T47D (cell line): ENCODE measurements at places on chromosomes 1 and 21.

GRCh38 chr21:46211786-46212720 lies 16.5 kb downstream of the LSS start:
- no peak for DNase-seq

DNA sequence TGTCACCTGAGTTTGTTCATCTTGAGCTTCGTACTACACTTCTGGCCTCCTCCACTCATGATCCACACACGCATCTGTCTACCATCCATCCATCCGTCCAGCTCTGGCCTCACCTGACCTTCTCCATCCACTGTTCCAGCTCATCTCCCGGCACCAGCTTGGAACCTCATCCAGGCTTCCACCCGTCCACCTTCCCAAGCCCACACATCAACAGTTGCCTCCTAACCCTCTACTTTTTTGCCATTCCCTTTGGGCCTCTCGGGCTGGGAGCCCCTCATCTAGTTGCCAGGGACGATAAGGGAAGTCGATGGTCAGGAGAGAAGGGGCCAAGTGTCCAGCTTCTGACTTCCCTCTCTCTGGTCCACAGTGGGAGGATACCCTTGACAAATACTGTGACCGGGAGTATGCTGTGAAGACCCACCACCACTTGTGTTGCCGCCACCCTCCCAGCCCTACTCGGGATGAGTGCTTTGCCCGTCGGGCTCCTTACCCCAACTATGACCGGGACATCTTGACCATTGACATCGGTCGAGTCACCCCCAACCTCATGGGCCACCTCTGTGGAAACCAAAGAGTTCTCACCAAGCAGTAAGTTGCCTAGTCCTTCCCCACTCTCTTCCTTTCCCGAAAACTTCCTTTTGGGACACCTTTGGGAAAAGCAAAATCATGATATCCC lies 3.4 kb upstream of the FALEC start:
- no peak for DNase-seq

DNA sequence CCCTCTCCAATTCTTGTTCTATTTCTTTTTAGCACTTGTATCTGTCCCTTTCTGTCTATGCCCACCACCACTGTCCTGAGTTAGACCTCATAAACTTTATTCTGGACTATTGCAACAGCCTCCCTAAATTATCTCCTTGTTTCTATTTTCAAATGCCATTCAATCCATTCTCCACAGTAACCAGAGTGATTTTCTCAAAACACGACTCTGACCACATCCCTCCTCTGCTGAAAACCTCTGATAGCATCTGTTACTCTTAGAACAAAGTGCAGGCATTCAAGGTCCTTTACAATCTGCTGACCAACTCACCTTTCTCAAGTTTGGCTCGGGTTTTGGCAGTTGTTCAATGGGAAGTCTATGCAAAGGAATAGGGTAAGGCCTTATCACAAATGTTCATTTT lies 22.8 kb upstream of the GPX7 start:
- DNase-seq = no peak

DNA sequence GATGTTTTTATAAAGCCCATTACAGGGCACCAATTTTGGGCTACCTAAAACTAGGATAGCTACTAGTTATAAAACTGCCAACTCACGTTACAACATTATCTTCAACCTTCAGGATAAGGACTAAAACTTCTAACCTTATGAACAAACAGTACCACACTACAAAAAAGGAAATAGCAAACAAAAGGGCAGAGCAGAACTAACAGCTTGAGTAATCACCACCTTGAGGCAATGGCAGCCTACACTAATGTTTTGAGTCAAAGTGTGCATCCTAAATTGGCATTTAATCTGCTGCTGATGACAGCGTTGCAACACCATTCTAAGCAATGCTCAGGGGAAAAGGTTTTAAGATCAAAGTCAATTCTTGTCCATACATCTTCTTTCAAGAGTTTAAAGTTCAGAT lies 27.2 kb downstream of the PTP4A2 start:
- peak; percentile 60 for DNase-seq

- DNase-seq = no peak
Observed at GRCh38 chr1:199399996-199400724, 627.4 kb upstream of the NR5A2 start.

DNA sequence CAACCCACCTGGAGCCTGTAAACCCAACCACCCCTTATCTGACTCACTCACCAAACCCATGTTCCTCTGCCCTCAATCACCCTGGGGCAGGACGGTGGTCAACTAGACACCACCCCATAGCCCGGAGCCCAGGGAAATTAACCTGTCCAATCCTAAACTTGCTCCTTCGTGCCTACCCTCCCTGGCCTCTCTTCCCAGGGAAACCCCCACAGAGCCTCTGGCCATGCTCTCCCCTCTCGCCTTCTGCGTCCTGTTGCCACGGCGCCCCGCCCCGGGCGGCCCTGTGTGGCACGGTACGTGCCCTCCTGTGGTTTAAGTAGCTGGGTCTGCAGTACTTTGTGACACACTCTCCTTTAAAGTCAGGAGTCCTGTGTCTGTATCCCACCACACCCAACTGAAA lies 4.0 kb upstream of the FTCD start:
- DNase-seq = no peak

GRCh38 chr1:25467616-25468015 lies 36.9 kb downstream of the MACO1 start:
- no peak for DNase-seq

DNA sequence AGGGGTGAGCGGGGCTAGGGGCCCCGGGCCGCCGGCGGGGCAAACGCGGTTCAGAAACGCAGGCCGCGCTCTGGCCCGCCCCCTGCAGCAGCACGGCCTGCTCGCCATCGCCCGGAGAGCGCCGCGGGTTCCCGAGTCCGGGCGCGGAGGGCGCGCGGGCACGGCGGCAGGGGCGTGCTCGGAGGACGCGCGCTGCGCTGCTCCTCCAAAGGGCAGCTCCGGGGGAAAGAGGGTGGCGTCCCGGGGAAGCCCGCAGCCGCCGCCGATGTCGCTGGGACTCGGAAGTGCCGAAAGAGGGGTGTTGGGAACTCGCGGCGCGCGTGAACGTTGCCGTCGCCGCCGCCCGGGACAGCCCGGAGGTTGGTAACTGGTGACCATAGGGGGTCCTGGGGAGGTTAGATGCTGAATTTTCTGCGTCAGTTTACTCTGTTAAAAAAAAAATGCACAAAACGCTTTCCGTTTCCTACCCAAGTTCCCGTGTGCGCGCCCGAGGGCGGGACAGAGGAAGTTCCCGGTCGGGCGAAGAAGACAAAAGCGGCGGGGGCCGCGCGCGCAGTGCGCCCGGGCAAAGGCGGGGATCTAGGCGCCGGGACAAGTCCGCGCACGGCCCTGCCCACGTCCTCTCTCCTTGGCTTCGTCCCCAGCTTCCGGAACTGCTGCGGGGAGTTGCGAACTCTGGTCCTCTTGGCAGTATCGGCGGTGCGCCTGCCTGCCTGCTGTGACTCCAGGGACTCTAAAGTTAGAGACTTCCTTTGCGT lies at the start of gene HHAT:
HHAT (plus strand) TSS at position 157 of the 758 bp plus-strand sequence. CDS start 20,074 bp downstream, outside the sequence.
- DNase-seq = peak; percentile 90

DNA sequence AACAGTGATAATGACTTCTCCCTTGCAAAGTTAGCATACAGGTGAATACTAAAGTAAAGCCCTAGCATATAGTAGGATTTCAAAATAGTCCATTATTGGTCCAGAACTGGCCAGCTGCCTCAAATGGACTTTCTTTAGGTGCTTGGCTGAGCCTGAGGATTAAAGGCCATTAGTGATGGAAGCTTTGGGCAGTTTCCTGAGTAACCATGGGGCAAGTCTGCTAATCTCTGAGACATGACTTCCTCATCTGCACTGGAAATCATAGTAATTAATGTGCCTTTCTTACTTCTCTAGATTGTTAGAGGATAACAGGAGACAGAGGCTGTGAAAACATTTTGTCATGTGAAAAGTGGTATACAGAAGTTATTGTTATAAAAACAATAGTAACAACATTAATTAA lies 156.5 kb upstream of the UBE2U start:
- DNase-seq = no peak

GRCh38 chr1:26281971-26282370 lies 2.1 kb downstream of the SH3BGRL3 start:
- no peak for DNase-seq

DNA sequence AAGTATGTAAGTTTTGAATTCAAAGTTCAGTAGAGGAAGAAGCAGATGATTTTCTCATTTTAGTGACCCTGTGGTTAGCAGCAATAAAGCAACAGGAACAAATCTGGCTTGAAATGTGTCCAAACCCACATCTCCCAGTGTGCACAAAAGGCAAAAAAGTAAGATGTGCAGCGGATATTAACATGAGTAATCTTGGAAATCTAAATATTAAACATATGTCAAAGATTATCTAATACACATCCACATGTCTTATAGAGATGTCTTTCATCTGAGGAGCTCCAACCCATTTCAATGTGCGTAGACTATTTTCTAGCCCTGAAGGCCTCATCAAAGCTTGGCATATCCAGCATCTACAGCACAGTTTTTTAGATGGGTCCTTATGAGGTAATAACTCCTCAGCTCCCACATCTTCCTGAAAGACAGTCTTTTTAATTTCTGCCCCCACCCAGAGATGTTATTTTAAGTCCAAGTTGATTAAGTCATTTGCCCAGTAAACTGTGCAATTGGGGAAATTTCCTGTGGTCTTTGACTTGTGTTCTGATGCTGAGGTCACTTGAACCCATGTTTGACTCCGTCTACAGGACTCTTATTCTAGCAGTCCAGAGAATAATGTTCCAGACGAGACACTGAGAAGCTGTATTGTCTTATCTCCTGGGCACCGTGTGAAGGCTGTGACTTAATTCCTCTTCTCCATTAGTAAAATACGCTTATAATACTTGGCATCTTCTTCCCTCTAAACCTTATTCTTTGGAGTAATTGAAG lies 73.7 kb downstream of the LMO4 start:
- no peak for DNase-seq

- DNase-seq = no peak
Observed at GRCh38 chr1:27307874-27308598, 13.9 kb upstream of the TMEM222 start.

DNA sequence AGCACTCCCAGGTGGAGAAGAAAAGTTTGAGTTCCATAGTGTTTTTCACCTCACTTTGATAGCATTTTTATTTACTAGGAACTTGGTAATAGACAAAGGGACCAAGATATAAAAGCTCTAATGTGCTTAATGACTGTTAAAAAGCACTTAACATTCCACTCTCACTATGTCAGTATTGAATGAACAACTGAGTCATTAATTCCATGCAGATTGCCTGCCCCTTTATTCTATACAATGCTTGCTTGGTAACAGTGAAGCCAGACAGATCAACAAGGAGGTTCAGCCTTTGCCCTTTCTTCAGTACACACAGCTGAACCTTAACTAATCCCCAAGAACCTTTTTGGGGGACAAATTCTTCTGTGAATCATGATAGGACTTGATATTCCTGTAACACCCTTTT lies 425.5 kb downstream of the NUF2 start:
- no peak for DNase-seq

- DNase-seq = peak; percentile 85
Observed at GRCh38 chr1:208245185-208245705, 1.1 kb upstream of the PLXNA2 start.

DNA sequence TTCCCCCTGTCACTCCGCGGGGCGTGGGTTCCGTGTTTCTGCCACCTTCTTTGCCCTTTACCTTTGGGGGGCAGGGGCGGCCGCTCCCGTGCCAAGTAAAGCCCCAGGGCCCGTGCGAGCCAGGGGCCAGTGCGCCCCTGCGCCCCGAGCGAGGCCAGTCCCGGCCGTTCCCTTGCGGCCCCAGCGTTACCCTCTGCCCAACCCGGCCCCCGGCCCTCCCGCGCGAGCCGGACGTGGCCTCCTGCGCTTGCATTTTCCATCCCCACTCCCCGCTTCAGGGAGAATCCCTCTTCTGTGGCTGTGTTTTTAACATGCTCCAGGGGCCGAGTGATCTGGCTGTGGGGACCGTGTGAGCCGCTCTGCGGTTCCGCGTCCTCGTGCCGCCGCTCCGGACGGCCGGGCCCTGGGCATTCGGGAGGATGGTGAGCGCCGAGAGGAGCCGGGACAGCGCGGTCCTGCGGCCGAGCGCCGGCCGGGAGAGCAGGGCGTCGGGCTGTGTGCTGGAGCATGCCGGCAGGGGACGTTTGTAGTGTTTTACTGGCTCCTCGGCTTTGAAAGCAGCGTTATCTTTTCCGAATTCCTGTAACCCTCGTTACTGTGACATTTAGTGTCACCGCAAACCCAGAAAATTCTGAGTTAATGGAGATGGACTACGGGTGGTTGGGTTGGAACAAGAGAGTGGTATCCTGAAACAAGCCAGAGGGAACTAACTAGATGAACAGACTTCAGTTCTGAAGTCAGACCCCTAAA lies 1.0 kb downstream of the GALNT2 start:
- DNase-seq = peak; percentile 47

DNA sequence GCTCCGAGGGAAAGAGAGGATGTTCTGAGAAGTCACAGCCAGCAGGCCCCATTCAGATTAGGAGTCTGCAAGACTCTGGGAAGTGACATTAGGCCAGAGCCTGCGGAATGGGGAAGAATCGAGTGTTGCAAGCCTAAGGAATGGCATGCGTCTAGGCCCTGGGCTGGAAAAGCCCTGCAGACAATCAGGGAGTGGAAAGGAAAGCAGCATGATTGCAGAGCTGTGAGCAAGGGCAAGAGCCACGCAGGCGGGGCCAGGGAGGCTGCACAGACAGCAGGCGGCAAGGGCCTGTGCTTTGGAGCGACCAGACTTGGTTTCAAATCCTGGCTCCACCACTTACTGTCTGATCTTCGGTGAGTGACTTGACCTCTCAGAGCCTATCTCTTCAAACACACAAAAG lies 118.2 kb downstream of the RRAGC start:
- DNase-seq = no peak

DNA sequence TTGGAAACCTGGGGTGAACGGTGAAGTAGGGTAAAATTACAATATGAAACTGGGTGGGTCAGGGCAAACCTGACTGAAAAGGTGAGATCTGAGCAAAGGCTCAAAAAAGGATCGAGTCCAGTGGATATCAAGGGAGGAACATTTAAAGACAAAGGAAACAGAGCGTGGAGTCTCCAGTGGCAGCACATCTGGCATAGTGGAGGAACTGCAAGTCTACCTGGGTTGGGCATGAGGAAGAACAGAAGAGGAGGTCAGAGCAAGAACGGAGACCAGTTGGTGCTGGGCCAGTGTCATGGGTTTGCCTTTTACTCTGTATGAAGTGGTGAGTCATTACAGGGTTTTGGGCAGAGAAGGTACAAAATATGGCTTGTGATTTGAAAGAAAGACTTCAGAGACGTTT lies 163.7 kb downstream of the NTPCR start:
- peak; percentile 22 for DNase-seq

- DNase-seq = no peak
Observed at GRCh38 chr1:208450958-208451357, 206.8 kb upstream of the PLXNA2 start.

DNA sequence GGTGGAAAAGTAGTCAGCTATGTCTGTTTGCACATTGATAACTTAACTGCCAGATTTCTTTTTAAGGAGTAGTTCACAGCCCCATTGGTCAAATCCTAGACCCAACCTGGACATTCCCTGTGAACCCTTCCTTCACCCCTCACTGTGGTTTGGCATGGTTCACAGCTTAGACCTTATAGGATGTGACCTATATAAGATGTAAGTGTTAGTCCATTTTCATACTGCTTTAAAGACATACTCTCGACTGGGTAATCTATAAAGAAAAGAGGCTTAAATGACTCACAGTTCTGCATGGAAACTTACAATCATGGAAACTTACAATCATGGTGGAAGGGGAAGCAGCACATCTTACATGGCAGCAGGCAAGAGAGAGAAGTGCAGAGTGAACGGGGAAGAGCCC lies 1066.2 kb downstream of the TTLL7 start:
- no peak for DNase-seq

GRCh38 chr21:44992608-44993031 lies 52.8 kb downstream of the SLX9 start:
- no peak for DNase-seq

GRCh38 chr1:188128761-188129160 lies 1300.0 kb downstream of the PLA2G4A start:
- DNase-seq = peak; percentile 58

- DNase-seq = no peak
Observed at GRCh38 chr21:25676451-25676850, 37.4 kb downstream of the JAM2 start.
